Stimulated activated CD4-positive, alpha-beta T cell treated with anti-CD3 and anti-CD28 coated beads, Interleukin-4, amount 100 ng/mL, for 4 hours (primary cell): ENCODE measurements at places on chromosomes 6 and 20.

DNA sequence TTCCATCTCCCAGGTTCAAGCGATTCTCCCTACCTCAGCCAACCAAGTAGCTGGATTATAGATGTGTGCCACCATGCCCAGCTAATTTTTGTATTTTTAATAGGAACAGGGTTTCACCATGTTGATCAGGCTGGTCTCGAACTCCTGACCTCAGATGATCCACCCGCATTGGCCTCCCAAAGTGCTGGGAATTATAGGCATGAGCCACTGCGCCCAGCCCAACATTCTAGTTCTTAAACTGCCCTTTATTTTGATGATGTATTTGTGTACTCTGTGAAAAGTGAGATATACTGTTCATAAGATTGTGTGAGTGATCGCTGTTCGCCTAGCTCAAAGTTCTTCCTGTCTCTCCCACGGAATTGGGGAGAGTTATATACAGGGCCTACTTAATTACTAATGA, 93.1 kb downstream of the HFE start:
- no peak for DNase-seq

GRCh38 chr6:48139818-48140614, 29.0 kb upstream of the PTCHD4 start:
- DNase-seq = no peak

GRCh38 chr6:105862936-105863607, 223.1 kb upstream of the PRDM1 start:
- DNase-seq = no peak

DNA sequence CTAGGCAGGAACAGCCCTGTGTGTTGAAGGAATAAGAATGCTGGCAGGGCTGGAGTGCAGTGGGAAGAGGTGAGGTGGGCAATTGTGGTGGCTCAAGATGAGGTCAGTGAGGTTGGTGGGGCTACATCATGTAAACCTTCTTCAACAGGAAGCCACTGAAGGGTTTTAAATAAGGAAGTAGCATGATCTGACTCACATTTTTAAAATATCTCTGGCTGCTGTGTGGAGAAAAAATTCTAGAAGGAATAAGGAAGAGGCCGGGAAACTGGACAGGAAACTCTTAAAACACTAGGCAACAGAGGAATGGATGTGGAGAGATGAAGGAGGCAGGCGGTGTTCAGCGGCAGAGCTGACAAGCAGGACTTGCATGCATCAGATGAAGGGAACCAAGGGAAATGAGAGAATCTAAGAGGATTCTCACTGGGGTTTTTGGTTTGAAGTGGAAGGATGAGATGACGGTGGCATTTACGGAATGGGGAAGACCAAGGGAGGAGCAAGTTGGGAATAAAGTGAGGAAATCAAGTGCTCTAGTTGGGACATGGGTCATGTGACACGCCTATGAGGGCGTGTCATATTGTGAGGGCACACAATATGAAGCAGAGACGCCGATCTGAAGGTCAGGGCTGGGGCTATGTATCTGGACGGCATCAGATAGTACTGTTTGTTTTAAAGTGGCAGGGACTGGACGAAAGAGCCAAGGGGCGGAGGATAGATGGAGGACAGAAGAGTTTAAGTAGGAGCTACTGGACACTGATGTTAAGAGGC, 18.2 kb downstream of the TMEM242 start:
- DNase-seq = no peak

GRCh38 chr6:21955951-21956350, 340.9 kb downstream of the PRL start:
- no peak for DNase-seq

DNA sequence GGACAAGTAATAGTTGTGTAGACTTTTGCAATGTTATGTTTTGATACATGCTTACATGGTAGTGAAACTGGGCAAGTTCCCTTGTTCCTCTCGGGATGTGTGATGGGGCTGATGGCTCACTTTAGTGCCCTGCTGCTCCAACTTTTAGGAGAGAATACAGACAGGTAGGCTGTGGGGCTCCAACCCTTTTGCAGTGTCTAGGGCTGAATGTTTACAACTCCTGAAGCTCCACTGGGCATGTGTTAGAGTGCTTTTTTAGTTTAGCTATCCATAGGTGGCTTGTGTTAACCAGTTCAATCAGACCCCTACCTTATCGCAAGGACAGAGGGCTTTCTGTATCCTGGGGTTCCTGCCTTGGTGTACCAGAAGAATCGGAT, 33.8 kb downstream of the SERPINB6 start:
- DNase-seq = no peak

GRCh38 chr20:59217173-59217572, 53.6 kb downstream of the ZNF831 start:
- DNase-seq = no peak

DNA sequence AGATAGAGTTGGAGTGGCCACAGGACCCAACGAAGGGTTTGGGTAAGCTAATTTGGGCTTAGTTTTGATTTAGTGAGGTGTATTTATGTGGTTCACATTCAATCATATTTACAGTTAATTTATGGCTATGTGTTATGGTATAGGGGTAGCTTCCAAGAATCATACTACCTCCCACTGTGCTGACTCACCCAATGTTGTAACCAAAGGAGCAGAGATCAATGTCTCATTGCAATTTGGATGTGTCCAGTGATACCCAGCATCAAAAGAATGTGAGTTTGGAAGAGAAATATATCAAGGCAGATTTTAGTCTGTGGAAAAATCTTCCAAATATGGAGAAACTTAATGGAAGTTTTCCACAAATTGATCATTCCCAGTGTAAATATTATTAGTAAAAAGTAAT, 25.3 kb upstream of the SMIM8 start:
- DNase-seq = no peak

GRCh38 chr6:15498640-15499039, 164.2 kb downstream of the DTNBP1 start:
- no peak for DNase-seq

GRCh38 chr6:95366414-95366813, 210.9 kb upstream of the MANEA start:
- no peak for DNase-seq
